ENCODE measurements at places on chromosomes 2 and 18. TPM values are rescaled to one million over a fixed set of nuclear protein-coding genes. Genes with fewer than 3 reads are reported as not detected.

The NT5DC4 gene
- total RNA-seq: not detected

The C1GALT1C1L gene
- not detected for total RNA-seq

The SCN3A gene
- 0.83 TPM for total RNA-seq

The NGEF gene
- 7.2 TPM for total RNA-seq

The DPP4 gene
- total RNA-seq: not detected

The STRN gene
- total RNA-seq: 31.5 TPM

The CASP8 gene
- total RNA-seq: 21.6 TPM

The PCARE gene
- total RNA-seq: not detected

The ABCG8 gene
- total RNA-seq: not detected

The NEURL3 gene
- total RNA-seq: not detected

The TFPI gene
- 89.6 TPM for total RNA-seq

The MARCO gene
- 0.87 TPM for total RNA-seq

The MAP2 gene
- 8.5 TPM for total RNA-seq

The MEP1B gene
- total RNA-seq: not detected

The BOK gene
- total RNA-seq: 57.1 TPM

The DNAH6 gene
- 0.38 TPM for total RNA-seq

The MRPL33 gene
- 63.2 TPM for total RNA-seq

The ZSWIM2 gene
- not detected for total RNA-seq

The REG3G gene
- not detected for total RNA-seq

The KCNF1 gene
- total RNA-seq: not detected

The IL1RL2 gene
- total RNA-seq: 2.5 TPM

The MGAT4A gene
- total RNA-seq: 11.6 TPM

The RAMP1 gene
- 11.3 TPM for total RNA-seq

The TRIM43 gene
- total RNA-seq: not detected

The TUBB8B gene
- not detected for total RNA-seq

The HJURP gene
- 6.3 TPM for total RNA-seq

The TIGD1 gene
- 4.2 TPM for total RNA-seq

The SKOR2 gene
- total RNA-seq: not detected

The RAB6C gene
- not detected for total RNA-seq

The MYCN gene
- total RNA-seq: 0.35 TPM

The CTDSP1 gene
- 58.0 TPM for total RNA-seq

The GAREM2 gene
- total RNA-seq: 1.4 TPM

The NPHP1 gene
- total RNA-seq: 0.57 TPM

The UGT1A4 gene
- total RNA-seq: 2.9 TPM

The SLC40A1 gene
- total RNA-seq: 7.7 TPM

The SP5 gene
- 2.3 TPM for total RNA-seq

The EVA1A gene
- not detected for total RNA-seq

The L3MBTL4 gene
- total RNA-seq: 9.0 TPM

The PRKD3 gene
- 21.3 TPM for total RNA-seq

The MC5R gene
- 0.57 TPM for total RNA-seq

The UPP2 gene
- not detected for total RNA-seq

The RPRM gene
- not detected for total RNA-seq

The AOX1 gene
- 4.7 TPM for total RNA-seq

The TUBA4B gene
- total RNA-seq: not detected

The KCNK3 gene
- 0.95 TPM for total RNA-seq

The RFX8 gene
- not detected for total RNA-seq

The MYO5B gene
- total RNA-seq: 32.0 TPM

The EDAR gene
- total RNA-seq: 4.0 TPM
